ENCODE measurements at places on chromosomes 4 and X. TPM values are rescaled to one million over a fixed set of nuclear protein-coding genes. Genes with fewer than 3 reads are reported as not detected.
A peak's percentile ranks its signal among the peaks of the same experiment; 100 is the strongest.

DNA sequence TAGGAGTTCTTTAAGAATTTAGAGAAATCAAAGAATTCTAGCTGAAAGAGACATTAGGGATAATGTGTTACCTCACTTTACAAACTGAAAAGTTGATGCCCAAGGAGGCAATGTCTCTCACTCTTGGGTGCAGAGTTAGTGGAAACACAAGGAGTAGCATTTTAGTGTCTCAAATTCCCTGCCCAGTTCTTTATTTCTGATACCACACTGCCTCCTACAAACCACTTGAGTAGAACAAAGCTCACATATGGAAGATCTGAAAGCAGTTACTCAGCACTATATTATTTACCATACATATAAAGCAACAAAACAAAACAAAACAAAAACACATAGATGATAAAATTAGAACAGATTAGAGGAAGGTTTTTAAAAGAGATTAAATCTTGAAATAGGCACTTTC is 124.2 kb downstream of the REELD1 start:
- DNase-seq = no peak

DNA sequence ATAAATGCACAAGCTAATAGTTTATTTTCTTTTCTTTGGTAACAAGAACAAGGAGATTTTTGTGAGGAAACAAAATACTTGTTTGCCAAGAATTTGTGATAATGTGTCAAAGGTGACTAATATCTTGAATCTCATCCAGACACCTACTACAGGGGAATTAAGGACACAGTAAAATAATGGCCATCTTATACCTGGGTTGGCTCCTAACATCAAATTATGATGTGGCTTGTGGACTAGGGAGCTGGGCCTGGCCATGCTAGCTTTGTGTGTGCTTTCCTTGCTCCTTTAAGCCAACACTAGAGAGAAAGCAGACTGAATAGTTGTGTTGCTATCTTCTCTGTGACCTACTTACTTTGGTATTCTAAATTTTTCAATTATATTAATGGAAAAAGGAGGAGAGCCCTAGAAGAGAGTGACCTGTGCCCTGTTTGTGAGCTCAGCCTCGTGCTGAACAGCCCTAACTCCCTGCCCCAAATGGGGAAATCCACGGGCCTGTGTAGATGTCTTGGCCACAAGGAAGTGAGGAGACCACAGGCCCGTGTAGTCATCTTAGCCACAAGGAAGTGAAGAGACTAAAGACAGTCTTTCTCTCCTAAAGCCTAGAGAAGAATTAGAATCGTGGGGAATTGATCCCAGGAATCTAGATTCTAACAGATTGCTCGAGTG is 23.3 kb downstream of the ARHGAP24 start:
- peak; percentile 73 for DNase-seq

DNA sequence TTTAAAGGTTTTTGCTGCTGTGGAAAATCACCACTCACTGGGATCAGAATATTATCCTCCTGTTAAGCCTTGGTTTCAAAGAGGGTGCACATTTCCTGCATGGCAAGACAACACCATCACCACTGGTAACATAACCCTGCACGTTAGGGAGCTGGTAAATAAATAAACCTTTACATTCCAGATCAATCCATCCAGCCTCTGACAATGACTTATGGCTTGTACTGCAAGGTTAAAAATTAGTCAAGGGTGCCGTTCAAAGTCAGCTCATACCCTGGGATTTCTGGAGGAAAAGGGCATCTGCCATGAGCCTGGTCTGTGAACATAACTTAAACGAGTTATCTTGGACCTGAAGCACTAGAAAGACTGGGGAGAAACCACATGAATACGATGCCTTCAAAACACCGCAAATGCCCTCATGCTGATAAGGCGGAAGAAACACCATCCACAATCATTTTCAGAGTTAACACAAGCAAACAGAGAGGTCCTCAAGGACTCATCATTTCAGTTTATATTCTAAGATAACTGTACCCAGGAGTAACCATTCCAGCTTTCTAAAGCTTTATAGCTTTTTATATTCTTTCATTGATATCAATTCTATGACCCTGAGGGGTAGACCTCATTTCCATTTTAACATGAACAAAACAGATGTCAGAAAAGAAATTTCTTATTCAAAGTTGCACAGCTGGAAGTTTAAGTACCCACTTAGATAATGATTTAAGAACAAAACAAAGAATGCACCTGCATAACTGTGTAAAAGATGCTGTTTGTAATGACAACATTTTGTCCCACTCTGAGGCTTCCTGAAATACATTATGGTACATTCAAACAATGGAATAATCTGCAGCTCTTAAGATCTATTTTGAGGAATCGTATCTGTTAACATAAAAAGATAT is 103.1 kb downstream of the NPNT start:
- no peak for DNase-seq

DNA sequence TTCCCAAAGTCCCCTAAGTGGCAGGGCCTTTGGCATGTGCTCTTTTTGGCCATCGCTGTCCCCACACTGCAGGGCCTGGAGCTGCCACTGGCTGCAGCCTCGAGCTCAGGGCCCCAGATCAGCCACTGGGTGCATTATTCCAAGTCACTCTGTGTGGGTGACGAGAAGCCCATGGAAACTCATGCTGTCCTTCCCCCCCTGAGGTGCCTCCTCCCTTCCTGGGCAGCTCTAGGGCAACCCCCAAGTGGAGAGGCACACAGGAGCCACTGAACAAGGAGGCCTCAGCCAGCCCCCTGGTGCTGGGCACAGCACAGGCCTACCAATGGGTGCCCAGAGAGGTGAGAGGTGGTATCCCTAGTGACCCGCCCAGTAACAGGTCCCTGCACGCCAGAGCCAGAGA is 84.5 kb downstream of the PPP2R2C start:
- no peak for DNase-seq

GRCh38 chrX:19496711-19497110 is 18.6 kb downstream of the MAP3K15 start:
- no peak for DNase-seq

- peak; percentile 64 for DNase-seq
Measured at GRCh38 chr4:101693842-101694398, 96.6 kb upstream of the BANK1 start.

DNA sequence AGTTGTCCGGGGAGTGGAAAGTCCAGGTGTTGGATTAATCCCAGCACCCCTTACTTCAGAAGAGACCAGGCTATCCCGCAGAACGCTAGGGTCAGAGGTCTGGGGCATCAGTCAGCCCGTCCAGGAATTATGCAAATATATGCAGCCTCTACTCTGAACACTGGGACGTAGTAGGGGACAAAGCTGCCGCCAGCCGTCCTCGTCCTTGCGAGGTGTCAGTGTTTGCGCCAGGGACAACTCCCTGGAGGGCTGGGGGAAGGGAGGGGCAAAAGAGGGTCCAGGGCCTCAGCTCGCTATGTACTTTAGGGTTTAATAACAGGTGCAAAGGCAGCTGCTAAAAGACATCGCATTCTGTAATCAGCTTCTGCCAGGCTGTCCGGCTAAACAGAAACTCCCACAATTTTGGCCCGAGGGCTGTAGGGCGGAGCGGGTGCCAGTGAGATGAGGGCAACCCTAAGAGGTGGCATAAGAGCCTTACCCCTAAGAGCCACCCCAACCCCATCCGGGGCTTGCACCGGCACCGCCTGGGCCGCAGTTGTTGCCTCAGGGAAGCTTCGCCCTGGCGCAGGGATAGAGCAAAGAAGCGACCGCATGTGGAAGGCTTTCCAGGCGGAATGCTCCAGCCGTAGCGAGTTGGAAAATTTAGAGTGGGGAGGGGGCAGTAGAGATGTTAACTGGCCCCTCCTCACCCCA is 8.4 kb downstream of the HAND2 start:
- no peak for DNase-seq

DNA sequence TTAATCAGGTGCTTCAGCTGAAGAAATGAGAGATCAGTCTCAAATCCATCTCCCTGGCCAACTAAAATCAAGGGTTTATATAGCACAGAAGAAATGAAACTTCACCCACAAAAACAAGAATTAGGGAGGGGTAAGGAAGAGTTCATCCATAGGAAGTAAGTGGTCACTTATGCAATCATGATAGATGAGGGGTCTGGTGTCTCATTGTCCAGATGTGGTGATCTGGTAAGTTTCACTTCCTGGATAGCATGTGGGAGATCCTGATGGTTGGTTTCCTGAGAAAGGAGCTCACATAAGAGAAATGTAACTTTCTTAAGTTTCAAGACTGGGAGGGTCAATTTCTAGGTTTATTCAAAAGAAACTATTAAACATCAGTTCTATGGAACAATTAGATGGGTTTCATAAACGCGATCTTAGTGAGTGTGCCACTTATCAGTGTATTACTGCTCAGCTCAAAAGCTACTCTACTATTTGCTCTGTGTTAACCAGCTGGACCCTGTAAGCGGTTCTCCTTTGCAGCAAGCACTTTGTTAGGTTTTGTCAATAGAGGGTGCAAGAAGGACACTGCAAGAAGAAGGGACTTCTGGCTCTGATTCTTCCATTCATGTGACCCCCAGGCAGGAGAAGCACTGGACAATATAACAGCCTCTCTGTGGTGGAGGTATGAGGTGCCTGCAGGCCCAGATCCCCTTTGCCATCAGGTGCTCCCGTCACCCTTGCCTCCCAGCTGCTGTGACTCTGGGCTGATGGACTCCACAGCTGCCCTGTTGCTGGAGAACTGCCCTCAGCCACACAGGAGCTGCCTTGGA is 35.4 kb upstream of the HPSE start:
- no peak for DNase-seq

- DNase-seq = no peak
Measured at GRCh38 chr4:112147697-112148096, 2.4 kb downstream of the FAM241A start.

DNA sequence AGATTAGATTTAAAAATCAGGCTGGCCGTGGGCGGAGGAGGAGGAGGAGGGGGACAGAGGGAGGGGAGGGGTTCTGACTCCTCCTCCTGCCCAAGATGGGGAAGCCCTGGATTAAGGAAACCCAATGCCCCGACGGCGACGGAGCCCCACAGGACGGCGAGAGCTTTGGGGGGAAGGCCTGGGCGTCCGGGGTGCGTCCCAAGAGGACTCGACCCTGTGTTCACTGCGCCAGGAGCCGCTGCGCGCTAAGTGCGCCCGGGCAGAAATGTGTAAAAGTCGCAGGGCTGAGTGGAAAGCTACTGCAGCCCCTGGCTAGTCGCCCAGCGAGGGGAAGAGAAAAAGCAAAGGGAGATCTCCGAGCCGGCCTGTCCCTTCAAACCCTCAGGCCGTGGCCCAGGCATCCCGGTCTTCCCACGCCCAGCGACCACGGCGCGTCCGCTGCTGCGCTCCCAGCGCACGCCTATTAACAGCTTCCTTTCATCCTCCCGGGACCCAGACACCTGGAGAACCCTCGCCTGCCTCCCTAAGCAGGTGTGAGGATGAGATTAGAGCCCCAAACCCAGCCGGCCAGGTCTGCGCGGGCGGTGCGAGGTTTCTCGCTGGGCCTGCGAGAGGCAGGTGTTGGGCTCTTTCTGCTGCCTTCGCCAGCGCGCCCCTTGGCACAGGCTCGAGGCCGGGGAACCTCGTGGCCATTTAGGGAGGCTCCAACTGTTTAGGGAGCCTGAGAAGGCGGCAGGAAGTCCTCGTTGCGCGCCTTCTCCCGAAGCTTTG is 1.4 kb upstream of the RPS6KA3 start:
- no peak for DNase-seq

DNA sequence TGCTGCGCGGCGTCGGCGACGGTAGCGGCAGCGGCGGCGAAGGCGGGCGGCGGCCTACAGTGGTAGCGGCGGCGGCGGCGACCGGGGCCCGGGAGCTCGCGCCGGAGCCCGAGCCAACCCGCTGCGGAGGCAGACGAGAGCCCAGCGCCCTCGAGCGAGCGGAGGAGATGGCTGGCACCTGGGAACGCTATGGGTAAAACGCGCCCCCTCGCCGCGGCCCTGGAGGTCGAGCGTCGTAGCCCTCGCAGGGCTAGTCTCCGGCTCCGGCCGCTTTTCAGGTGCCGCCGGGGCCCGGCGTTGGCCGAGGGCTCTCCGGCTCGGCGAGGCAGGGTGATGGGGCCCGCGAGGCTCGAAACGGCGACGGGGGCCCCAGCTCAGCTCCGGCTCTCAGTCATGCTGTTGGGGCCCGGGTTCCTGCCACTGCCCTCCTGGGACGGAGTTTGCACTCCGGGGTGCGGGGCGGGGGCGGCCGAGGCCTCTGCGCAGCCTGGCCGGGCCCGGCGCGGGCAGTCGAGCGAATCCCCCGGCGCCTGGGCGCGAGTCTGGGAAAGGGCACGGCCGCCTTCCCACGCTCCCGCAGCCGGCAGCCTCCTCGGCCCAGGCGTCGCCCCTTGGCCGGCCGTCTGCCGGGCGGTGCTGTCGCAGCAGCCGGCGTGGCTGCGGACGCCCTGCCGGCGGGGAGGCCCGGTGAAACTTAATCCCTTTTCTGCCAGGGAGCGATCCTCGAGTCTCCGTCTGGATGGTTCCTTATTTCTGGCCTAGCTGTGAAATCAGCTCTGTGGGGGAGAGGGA is 768 bp downstream of the MID2 start:
- DNase-seq = peak; percentile 47

- DNase-seq = no peak
Measured at GRCh38 chr4:76060506-76060905, 14.0 kb upstream of the ART3 start.

DNA sequence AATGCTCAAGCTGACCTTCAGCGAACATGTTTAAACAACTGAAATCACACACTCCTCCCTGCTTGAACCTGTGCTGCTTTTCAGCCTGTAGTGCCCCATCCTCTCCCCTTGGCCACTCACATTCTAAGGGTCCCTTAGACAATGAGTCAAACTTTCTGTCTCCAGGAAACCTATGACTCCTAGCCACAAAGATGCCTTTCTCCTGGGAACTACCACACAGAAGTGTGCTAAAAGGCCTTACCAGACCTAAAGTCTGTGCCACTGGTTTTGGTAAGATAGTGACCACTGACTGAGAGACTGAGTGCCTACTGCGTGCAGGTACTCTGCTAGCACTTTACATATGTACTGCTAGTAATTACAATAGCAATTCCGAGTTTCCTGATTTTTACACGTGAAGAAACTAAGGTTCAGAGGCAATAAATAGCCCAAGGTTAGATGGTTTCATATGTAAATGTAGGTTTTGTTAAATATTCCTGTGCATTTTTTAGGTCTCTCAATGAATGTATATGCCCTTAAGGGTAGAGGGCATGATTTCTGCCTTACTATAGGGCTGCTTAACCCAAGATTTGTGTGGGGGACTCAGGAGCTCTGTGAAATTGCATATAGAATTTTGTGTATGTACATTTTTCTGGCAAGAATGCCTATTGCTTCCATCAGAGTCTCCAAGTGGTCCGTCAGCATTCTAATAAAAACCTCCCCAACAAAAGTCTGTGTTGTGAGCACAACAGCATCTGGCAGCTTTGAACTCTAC is 71.1 kb downstream of the NSG1 start:
- DNase-seq = no peak

DNA sequence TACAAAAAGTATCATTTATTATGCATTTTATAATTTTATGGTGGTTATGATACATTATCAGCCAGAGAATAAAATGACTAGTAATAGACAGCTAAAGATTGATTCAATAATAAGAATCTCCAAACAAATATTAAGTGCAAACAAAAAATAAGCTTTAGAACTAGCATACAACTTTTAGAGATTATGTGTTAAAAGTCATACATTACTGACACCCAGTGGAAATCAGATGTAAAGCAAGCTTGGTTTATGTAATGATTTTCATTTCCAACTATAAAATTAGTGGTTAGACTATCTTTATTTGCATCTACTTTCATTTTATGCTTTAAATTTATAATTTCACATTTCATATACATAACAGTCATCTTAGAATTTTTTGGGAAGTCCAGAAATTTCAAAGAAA is 57.7 kb downstream of the IL13RA2 start:
- DNase-seq = peak; percentile 52

The TMEM47 gene
- 4.7 TPM for total RNA-seq

The OPN1MW gene
- total RNA-seq = not detected

The TBC1D1 gene
- total RNA-seq = 89.0 TPM

The TEX13C gene
- not detected for total RNA-seq

The SLC38A5 gene
- 2.4 TPM for total RNA-seq

The NAT8L gene
- 2.0 TPM for total RNA-seq
